Stimulated activated CD4-positive, alpha-beta T cell treated with anti-CD3 and anti-CD28 coated beads, Interleukin-1b, Interleukin-23, amount 100 ng/mL, for 4 hours (primary cell): ENCODE measurements at places on chromosomes 1 and 21.

- no peak for DNase-seq
Measured at GRCh38 chr1:192140382-192140781, 17.9 kb upstream of the RGS18 start.

DNA sequence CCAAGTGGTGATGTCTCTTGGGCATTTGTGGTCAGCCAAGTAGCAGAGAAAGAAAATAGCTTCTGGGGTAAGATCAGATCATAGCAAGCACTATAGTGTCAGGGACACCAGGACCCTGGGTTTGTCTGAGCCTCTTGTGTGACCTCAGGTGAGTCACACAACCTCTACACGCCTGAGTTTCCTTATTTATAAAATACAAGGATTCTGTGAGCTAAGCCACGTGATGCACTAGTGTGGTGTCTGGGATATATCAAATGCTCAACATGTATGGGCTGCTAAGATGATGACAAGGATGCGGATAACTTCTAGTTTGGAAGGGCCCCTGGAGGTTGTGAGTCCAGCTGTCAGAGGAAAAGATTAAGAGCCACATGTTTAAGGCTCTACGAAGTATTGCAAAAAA, 24.5 kb upstream of the ZNF436 start:
- DNase-seq, result no peak

DNA sequence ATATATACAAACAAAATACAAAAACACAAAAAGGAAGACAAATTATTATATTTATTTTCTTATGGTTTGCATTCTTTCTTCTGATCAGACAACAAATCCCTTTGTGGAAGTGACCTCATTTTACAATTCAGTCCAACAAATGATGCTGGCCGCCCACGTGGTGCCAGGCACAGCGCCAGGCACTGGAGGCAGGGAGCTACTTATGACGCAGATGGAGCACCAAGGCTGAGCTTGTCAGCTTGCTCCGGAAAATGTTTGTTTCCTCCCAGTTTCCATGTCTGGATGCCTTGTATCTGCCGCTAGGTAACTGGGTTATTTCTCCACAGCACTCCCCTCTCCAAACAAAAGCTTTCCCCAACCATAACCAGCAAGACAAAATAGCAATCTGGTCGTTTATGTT, 30.7 kb upstream of the CD34 start:
- no peak for DNase-seq

DNA sequence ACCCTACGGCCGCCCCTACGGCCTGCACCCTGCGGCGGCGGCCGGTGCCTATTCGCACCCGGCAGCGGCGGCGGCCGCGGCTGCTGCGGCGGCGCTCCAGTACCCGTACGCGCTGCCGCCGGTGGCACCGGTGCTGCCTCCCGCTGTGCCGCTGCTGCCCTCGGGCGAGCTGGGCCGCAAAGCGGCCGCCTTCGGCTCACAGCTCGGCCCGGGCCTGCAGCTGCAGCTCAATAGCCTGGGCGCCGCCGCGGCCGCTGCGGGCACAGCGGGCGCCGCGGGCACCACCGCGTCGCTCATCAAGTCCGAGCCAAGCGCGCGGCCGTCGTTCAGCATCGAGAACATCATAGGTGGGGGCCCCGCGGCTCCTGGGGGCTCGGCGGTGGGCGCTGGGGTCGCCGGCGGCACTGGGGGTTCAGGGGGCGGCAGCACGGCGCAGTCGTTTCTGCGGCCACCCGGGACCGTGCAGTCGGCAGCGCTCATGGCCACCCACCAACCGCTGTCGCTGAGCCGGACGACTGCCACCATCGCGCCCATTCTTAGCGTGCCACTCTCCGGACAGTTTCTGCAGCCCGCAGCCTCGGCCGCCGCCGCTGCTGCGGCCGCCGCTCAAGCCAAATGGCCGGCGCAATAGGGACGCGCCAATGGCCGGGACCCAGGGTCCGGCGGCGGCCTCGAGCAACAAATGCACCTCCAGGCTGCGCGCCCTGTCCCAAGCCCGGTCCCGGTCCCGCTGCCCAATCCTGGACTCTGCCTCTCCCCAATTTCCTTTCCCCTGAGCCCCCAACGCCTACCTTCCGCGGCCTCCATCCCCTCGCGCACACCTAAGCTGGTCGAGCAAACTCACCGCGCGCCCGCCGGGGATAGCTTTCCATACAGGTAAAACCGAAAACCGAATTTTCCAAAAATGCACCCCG, 1.8 kb downstream of the FOXD3 start:
- DNase-seq, result no peak

DNA sequence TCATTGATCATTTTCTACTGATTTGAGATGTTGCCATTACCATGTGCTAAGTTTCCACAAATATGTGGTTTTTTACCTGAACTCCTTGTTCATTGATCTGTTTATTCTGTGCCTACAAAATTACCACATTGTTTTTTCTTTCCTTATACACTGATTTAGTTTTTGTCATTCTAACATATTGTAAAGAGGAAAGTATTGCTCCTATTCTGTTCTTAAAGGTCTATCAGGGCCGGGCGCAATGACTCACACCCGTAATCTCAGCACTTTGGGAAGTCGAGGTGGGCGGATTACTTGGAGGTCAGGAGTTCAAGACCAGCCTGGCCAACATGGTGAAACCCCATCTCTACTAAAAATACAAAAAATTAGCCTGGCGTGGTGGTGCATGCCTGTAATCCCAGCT, 75.1 kb downstream of the CAMTA1 start:
- DNase-seq, result no peak

- DNase-seq, result no peak
Measured at GRCh38 chr21:37877888-37878684, 38.2 kb downstream of the KCNJ6 start.

DNA sequence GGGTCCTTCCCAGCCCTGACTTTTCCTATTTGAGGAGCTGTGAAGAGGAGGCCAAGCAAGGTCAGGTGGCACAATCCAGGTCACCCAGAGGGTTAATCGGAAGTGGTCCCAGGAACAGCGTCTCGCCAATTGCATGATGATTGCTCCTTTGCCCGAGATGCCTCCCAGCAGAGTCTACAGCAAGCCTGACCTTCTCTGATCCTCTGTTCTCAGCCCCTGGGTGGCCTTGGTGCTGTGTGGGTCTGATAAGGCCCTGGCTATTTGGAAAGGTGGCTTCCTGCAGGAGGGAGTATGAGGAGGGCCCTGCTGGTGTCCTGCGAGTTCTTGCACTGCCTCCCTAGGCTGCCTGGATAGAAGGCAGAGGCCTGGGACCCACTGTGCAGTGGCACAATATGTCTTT, 116.2 kb downstream of the FOXD2 start:
- no peak for DNase-seq

DNA sequence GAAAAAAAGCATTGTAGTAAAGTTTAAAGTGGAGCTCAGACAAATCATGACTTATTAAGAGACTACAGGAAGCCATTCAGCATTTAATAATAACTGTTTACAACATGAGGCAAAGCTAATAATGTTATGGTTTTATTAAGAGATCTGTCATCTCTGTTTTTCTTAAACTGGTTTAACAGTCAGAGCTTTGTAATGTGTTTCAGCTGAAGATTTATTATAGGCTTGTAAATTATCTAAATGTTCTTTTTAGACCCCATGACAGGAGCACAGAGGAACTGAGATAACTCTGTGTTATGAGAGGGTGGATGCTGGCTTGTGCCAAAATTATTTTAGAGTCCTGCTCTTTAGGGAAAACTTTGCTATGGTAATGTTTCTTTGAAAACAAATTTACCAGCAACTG, 38.0 kb upstream of the RWDD3 start:
- no peak for DNase-seq

DNA sequence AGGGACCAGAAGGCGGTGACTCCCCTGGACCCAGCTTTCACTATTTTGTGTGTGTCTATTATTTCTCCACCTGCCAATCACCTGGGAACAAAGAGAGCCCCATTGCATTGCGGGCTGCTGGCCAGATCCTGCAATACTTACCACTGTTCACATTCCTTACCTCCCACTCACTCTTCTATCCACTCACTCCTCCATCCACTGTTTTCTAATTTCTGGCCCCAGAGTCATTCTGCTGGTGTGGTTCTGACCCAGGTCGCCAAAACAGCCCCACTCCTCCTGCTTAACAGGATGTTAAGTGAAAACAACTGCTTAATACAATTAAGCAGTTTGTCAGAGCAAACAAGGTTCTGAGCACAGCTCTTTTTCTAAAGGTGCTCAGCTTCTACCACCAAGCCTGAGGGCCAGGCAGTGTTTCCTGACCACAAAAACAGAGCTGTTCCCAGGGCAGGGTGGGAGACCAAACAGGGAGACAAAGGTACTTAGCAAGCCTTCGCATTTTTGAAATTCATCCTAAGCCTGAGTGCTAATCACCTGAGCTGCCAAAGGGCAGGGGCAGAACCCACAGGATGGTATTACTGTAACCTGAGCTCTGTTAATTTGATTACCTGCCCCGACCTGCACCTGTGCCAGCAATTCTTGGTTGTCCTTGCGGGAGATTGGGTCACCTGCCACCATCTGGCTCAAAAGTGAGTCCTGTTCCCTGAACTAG, 38.5 kb upstream of the EFCAB14 start:
- DNase-seq, result no peak

GRCh38 chr1:159554696-159555095, 18.9 kb upstream of the OR10J5 start:
- no peak for DNase-seq

GRCh38 chr1:208184966-208185654, 59.1 kb downstream of the PLXNA2 start:
- no peak for DNase-seq

GRCh38 chr1:6960291-6960811, 175.1 kb downstream of the CAMTA1 start:
- DNase-seq, result no peak

DNA sequence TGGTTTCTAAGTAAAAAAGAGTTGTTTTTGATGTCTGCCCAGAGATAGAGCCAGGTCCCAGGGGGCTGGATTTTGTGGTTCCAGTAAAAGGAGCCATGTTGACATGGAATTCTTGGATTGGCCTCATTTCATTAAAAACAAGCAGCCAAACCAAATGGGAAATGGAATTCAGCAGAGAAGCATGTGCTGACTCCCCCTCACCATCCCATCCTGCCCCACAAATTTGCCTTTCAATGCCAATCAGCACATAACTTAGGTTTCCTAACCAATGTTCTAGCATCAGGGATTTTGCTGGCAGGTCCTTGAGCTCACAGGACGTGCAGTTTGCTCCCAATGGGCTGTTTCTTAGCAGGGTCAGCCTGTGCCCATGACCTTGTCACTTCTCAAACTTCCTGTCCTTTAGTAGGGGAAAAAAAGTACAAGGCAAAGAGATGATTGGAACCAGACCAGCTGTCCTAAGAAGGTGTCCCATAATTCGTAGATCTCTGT, 101.5 kb upstream of the GADD45A start:
- DNase-seq, result no peak
